ENCODE measurements at places on chromosomes 7 and 10.
A peak's percentile ranks its signal among the peaks of the same experiment; 100 is the strongest.

GRCh38 chr7:7895754-7896153 is 72.8 kb upstream of the GLCCI1 start:
- DNase-seq: no peak

DNA sequence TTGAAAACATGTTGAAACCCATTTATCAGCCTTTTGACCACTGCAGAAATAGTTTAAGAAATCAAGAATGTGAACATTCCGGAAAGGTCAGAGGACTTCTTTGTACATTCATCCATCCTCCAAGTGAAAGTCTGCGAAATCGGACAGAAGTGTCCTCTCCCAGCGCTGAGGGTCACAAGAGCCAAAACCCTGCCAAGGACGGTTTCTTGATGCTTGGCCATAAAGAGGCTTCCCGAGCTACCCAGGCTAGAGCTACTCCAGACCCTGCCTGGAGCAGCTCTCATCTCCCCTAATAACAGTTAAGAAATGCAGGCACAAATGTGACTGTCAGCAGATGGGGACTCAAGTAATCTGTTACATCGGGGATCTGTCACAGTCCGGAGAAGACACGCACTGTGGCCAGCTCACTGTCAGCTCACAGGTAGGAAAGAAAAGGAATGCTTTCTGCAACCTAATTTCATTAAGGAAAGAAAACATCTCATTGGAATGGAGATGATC is 4.5 kb upstream of the CYTH3 start:
- no peak for DNase-seq

DNA sequence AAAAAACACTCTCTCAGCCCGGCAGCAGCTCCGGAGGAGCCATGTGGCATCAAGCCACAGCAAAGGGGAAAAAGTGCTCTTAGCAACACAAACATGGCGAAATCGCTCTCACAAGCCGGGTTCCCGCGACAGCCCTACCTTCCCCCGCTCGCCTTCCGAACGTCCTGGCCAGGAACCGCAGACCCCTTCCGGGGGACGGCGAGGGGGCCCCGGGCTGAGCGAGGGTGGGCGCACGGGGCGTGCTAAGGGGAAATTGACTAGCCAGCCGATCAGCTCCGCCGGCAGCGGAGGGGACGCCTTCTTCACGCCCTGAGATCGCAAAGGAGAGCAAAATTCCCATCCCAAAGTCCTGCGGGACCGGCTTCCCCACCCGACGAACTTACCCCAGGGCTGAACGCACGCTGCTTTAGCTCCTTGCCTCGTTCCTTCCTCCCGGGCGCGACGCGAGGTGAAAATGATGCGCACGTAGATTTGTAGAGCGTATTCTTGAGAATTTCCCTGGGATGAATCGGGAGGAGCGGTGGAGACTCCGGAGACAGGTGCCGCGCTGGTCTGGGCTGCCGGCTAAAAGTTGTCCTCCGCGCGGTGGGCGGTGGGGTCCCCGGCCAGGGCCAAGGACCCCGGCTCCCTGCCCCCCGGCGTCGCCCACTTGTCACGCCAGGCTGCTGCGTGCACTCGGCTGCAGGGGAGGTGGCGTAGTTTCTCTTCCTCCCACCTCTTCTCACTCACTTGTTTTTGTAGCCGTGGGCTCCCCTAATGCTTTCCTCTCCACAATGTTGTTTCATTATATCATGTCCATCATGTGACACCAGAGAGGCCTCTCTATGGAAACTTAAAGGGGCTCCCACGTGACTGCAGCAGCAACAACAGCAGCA is 220.1 kb upstream of the MKLN1 start:
- peak; percentile 96 for DNase-seq

GRCh38 chr7:50349963-50350944 is 45.7 kb downstream of the IKZF1 start:
- no peak for DNase-seq

DNA sequence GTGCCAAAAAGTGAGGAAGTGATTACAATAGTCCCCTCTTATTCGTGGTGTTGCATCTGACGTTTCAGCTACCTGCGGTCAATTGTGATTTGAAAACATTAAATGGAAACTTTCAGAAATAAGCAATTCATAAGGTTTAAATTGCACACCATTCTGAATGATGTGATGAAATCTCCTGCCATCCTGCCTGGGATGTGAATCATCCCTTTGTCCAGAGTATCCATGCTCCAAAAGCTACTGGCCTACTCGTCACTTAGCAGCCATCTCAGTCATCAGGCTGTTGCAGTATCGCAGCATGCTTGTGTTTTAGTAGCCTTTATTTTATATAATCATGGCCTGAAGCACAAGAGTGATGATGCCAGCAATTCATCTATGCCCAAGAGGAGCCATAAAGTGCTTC is 97.7 kb upstream of the CDCA7L start:
- DNase-seq: no peak

DNA sequence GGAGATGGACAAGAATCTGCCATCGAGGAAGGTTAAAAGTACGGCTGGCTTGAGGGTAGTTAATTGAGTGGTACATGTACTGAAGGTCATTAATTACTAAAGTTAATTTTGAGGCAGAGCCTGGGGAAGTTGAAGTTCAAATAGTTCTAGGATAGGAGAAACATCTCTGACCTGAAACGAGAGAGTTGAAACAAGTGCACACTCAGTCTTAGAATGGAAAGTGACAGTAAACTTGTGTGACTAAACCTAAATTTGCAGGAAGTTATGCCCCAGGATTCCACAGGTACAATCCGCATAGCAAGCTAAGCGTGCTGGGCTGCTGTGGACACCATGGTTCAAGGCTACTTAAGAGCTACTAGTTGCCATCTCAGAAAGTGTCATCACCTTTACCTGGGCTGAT is 209.9 kb downstream of the CHCHD3 start:
- DNase-seq: no peak

DNA sequence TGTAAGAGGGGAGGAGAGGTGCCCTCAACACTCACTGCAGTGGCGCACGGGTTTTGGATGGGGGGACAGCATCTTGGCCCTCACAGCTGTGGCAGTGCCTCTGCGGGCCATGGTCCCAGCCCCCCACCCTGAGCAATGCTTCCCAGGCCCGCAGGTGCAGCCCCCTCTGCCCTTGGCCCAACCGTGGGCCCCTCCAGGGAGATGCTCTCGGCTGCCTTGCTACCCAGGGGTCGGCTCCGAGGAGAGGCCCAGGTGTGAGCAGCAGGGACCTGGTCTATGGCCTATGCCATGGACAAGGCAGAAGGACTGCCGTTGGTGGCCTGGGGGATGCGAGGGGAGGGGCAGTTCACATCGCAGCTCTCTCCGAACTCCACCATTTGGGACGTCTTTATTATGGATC is 159.2 kb downstream of the RNF216 start:
- DNase-seq: no peak

DNA sequence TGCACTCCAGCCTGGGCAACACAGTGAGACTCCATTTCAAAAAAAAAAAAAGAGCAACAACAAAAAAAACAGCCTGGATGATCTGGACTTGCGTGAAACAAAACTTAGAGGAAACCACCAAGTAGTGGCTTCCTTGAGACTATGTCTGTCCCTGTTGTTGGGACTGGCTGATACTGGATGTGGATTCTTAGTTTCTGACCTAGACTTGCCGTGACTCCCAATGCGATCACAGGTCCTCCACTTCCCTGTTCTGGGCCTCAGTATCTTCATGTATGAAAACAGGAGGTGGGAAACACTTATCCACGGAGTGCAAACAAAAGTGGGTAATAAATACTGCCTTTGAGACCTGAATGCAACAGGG is 125.7 kb downstream of the PRPF18 start:
- DNase-seq: no peak

DNA sequence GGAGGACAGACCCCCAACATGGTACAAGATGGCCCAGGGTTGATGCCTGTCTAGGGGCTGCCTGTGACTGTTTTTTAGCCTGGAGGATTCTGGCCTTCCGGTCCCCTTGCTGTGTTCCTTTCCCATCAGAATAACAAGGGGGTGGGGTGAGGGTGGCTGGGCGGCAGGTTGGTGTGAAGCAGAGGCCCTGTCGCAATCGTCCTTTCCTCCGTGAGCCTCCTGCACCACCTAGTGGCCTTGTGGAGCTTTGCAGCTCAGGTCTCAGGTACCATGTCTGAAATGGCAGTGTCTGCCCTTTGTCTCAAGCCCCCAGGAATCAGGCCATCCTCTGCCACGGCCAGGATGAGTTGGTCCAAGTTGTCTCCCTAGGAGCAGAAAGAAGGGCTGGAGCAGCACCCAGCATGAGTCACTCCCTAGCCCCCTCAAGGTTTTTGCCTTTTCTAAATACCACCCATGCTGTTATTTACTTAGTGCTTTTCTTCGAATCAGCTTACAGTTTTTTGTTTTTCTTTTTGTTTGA is 24.2 kb downstream of the TACR2 start:
- peak; percentile 80 for DNase-seq

DNA sequence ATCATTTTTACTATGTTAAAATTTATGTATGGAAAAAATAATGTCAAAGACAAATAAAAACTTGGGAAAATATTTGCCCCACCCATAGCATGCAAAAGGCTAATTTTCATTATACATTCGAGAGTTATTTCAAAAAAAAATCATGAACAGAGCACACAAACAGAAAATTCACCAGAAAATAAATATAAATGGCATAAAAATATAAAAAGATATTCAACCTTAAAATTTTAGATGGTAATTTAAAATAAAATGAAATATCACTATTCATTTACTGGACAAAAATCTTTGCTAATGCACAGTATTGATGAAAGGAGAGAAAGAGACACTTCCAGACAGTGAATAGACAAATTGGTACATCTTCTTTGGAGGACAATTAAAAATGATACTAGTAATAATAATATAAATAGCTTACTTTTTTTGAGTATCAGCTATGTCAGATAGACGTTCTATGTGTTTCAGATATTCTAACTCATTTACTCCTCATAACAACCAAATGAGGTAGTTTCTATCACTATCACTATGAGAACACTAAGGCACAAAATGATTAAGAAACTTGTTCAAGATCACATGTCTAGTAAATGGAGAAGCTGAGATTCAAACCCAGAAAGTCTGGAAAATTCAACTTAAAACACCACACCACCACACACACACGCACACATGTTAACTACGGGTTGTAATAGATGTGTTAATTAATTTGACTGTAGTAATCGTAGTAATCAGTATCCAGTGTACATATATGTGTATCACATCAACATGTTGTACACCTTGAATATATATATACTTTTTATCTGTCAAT is 63.0 kb downstream of the CCDC71L start:
- no peak for DNase-seq

- no peak for DNase-seq
These were observed 20.0 kb downstream of the THNSL1 start for GRCh38 chr10:25036381-25036780.

DNA sequence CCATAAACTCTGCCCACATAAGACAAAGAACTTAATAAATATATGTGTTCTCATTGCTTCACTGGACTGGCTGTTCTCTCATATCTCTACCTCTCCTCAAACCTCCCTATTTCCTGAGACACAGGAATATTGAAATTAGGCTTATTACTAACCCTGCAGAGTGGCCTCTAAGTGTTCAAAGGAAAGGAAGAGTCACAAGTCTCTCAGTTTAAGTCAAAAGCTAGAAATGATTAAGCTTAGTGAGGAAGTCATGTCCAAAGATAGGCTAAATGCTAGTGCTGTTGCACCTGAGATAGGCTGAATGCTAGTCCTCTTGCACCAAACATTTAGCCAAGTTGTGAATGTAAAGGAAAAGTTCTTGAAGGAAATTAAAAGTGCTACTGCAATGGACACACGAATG is 41.1 kb downstream of the GNAI1 start:
- no peak for DNase-seq

DNA sequence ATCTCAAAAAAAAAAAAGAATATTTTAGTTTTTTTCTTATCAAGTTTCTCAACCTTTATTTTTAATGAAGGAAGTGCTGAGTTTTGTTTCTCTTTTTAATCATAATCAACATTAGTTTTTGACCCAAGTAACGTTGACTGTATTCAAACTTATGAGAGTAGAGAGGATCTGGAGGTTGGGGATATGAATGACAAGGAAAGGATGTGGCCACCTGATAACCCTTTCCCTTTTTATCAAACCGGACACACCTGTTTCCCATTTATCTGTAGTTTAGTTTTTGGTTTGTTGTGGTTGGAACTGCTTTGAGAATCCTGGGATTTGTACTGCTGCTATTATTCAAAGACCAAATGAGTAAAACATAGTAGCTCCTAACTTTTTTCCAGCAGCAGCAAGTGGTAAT is 38.6 kb downstream of the HACD1 start:
- no peak for DNase-seq

DNA sequence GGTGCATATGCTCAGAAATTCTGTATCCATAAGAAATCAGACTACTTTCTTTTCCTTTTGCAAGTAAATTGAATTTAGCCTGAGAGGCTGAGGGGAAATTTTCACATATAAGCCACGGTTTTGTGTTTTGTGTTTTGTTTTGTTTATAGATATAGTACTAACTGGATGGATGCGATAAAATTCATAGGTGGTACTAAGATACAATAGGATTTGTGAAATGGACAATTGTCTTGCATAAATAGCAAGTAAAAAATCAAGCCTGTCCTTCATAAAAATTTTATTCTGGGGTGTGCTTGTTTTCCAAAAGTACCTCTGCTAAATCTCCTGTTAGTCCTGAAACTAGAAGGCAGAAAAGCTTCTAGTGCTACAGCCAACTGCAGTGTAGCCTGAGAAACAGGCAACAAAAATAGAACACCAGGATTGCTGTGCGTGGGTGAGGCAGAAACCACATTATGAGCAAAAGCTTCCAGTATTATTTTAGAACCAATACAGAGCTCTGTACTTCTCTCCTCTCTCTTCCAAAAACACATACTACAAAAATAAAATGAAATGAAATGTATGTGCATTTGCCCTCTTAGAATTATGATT is 634 bp upstream of the HDAC9 start:
- DNase-seq: peak; percentile 49

DNA sequence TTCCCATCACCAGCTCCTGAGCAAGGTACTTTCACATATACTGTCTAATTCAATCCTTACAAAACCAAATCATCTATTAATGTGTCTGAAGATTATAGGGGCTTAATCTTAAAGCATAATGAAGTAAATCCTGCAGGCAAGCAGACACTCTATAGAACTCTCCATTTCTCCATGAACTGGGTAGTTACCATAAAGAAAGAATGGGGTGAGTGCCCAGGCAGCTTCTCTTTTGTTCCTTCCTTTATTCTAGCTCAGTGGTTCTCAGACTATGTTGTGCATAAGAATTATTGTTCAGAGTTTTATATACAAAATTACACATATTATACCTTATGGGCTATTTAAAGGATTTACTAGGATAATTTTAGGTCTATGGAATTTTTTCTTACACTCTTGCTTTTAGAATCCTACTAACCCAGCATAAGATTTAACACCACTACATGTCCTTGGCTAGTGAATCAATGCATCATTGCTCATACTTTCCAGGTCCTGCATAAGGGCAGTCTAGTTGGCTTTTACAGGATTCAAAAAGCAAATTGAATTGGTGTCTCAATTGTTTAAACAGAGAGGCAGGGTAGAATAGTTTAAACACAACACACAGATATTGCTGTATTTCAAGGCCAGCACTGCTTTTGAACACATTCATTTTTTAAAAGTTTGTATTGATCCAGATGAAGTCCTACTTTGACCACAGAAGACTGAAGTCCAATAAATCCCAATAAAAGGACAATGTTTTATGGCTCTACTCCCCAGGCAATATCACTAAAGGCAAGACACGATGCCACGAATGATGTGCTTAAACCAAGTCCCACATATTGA is 12.9 kb downstream of the SGCE start:
- no peak for DNase-seq

- no peak for DNase-seq
These were observed 160.9 kb upstream of the SMIM30 start for GRCh38 chr7:113279256-113279655.
